ENCODE measurements at places on chromosomes 5 and 9.

DNA sequence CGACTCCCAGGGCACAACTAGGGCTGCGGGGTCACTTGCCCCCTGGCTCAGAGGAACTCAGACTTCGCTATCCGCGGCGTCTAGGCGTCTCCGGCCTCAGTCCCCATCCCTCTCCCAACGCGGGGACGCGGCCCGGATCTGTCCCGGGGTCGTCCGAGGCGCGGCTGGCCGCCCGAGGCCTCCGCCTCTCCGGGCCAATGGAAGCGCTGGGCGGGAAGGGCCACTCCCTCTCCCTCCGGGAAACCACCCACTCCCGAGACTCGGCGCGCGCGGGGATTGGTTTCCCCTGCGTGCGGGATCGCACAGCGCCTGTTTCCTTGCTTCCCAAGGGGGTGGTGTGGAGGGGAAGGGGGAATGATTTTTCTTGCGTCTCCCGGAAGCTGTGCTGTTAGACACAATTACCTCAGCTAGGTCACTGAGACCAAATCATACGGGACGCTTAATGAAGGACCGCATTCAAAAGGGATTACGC, 38.3 kb downstream of the NR2F1 start:
- no peak for DNase-seq

DNA sequence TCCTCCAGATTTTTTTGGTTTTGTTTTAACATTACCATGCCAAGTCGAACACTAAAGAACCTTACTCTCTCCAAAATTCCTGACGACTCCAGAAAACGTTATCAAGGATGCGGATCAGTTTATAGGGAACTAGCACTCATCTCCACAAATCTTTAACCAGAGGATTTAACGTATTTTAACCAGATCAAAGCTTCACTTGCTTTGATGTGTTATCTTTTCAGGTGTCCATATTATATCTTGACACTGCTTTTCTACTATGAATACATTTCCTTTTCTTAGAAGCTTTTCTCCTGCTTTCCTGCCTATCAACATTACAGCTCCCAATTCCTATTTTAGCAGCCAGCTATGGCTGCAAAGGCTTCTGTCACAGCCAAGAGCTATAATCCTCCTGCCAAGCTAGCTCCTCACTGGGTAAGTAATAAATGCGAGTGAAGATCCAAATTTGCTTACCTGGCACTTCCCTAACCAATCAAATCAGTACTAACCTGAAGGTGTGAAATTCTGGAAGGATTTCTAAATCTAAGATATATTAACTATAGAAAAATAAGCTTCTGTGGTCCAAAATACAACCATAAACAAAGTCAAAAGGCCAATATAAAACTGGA, 60.2 kb downstream of the CDC14B start:
- no peak for DNase-seq

GRCh38 chr5:138874771-138875551, at the start of gene LRRTM2:
Gene LRRTM2, minus strand, starts transcription at chr5:138875335. Its CDS starts 424 bp downstream, at chr5:138874911.
- no peak for DNase-seq

DNA sequence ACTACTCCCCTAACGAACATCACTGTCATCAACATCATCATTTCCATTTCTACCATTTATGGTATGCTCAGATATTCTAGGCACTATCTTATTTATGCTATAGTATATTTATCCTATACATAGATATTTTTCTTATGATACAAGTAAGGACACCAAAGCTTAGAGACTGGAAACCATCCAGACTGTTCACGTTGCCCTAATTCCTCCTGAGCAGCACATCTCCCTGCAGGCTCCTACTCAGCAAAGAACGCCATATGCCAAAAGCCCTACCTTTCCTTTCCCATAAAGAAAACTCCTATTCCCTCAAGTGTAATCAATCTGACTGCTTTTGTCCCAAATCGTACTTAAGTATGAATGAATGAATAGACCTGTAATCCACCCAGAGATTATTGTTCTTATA, 247.0 kb downstream of the PRELID2 start:
- DNase-seq = no peak

- no peak for DNase-seq
Measured at GRCh38 chr9:36798350-36799065, 225.8 kb downstream of the MELK start.

DNA sequence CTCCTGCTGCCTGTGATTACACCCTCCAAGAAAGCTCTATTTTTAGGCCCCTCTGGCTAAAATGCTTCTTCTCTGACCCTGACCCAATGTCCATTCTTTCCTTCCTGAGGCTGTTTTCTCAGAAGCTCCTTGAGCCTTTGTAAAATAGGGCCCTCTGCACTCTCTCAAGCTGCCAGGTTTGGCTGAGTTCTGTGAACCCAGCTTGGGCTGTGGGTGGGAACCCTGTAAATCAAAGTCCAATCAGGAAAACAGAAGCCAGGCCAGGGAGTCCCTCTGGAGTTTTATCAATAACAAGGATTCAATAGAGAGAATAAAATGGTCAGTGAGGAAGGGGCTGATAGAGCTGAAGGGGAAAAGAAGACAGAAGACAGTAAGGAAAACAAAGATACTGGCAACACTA, 43.7 kb upstream of the ERCC6L2 start:
- DNase-seq = no peak

- no peak for DNase-seq
Measured at GRCh38 chr5:1640421-1640881, 116.7 kb upstream of the LPCAT1 start.

GRCh38 chr5:95782181-95782580, 40.3 kb downstream of the GLRX start:
- DNase-seq = no peak

DNA sequence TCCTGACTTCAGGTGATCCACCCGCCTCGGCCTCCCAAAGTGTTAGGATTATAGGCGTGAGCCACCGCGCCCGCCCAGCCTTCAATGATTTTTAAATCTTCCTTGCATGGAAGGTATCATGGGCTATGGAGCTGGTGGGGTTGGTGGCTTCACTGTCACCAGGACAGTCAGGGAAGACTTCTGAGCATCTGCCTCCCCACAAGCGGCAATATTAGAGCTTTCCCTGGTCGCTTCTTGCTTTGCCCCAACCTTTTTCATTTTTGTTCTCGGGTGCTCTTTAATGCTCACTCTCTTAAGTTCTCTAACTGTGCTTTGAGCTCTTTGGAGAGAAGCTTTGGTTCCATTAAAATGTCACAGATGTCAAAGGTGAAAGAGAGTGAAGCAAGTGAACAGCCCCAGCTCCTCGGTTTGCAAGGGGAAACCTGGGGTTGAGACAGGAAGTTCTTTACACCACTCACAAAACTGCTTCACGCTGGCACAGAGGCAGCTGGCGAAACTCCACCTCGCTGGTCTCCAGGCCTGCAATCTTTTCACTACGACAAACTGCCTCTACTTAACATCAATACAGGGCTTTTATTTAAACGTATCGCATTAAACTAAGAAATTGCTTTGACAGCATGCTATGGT, 142.5 kb upstream of the RETREG1 start:
- no peak for DNase-seq

DNA sequence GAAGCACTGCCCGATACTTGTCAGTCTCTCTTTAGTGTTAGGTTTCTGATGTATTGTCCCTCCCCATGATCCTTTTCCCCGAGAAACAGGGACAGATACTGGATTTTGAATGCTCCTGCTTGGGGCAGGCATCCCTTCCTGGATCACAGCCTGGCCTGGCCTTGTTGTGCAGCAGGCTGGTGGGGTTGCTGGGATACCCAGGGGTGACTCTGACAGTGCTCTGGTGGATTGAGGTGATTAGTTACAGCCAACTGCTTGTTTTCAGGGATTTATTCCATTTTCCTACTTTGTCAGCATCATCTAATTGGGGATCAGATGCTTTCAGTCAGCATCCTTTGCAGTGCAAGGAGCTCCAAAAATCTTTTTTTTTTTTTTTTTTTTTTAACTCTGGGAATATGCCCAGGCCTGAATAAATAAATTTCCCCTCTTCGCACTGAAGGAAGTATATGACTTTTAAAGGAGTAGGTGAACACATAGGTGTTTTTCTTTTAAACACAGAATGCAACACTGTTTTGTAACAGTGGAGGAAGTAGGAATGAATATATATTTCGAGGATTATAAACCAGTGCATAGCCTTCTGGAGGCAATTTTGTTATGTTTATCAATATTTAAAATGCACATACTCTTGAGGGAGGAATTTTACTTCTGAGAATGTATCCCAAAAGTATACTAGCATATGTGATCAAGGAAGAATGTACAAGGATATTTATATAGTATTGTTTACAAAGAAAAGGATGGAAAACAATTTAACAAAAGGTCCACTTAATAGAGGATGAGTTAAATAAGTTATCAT, 127.3 kb upstream of the ELL2 start:
- DNase-seq = no peak

GRCh38 chr5:150710165-150710564, 9.3 kb upstream of the RBM22 start:
- peak; percentile 14 for DNase-seq

DNA sequence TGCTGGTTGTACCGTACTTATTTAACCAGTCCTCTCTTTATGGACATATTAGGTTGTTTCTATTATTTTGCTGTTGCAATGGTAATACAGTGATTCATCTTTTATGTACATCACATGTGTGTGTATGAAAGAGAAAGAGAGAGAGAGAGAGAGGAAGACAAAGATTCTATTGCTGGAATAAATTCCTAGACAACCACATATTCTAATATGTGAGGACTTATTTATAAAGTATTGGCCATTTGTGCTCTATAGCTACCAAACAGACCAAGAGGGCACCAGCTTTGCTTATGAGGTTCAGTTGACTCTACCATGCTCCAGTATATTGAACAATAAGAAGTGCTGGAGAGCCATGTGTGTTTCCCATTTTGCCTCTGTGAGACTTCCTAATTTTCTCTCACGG, 513.5 kb downstream of the DMAC1 start:
- no peak for DNase-seq

Data from CD4-positive, alpha-beta T cell treated with Interleukin-1 beta for 1 hour (primary cell).